ENCODE measurements at places on chromosomes 6 and 20.

DNA sequence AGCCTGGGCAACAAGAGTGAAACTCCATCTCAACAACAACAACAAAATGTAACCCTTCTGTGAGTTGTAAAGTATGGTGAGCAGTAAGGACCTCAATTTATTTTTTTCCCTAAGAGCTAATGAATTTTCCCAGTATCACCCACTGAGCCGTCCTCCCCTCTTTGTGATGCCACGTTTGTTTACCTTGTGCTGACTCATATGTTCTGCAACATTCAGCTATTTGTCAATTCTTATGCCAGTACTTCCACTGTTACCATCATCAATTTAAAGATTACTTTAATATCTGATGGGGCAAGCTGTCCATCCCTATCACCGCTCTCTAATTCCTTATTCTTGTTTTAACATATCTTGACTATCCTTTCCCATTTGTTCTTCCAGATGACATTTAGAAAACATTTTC, 37.5 kb downstream of the MAK start:
- DNase-seq = no peak

DNA sequence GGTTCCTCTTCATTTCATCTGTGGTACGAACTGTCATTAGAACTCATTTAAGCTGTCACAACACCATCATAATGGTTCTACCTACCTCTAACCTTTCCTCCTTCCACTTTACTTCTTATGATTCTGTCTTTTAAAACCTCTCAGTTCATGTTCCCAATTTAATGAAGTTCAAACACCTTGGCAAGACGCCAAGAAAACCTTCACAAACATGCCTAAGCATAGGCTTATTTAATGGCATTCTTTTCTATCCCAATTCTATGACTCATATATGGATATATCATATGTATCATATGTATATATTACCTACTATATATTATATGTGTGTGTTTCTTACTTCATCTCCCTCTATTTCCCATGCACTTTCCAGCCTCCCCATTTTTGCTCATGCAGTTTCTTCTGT, 283.4 kb upstream of the TBX18 start:
- no peak for DNase-seq

DNA sequence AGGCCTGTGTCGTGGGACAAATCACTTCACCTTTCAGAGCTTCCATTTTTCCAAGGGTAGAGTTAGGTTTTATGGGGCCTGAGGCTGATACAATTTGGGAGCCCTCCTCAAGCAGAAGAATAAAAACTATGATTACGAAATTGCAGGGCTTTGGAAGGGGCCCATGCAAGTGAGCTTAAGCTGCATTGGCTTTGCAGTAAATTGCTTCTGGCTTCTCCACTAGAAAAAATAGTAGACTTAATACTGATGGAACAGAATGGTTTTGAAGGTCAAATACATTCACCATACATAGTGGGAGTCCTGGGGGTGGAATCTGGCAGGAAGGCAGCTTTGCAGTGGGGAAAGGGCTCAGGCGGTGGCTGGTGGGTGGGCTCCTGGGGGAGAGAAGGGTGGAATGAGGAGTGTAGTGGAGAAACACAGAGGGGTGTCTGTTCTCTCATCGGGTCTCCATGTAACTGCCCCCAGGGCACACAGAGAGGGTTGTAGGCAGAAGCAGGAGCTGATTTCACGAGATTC, 55.9 kb upstream of the RNF24 start:
- DNase-seq = no peak

DNA sequence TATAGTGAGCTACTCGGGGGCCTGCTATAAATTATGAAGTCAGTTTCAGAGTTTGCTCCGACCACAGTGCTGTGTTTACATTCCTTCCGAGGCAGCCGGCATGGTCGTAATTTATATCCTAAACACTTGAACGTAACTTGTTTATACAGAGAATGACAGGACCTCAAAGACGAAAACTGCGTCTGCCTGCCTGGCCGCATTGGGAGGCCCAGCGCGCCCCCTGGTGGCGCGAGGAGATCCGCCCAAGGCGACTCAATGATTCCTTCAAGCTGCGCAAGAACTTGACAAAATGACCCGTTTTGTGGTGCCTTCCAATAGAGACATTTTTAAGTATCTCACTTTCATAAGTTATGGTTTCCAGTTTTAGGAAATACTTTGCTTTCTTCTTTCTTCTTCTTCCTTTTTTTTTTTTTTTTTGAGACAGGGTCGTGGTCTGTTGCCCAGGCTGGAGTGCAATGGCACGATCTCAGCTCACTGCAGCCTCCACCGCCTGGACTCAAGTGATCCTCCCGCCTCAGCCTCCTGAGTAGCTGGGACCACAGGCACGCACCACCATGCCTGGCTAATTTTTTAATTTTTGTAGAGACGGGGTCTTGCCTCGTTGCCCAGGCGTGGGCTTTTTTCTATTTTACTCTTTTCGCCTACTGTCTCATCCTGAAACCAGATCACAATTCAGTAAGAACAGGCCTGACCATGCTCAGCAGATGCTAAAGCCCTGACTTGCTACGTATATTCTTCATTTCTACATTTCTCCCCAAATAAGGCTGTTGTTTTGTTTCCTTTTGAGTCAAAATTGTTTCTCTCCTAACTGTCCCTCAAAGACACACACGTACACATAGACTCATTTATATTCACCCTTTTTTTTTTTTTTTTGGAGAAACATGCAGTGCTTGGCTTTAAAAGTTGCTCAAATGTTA, 7.8 kb downstream of the FOXF2 start:
- DNase-seq = peak; percentile 74

GRCh38 chr6:30814146-30815040, 69.9 kb upstream of the DDR1 start:
- DNase-seq = peak; percentile 75

DNA sequence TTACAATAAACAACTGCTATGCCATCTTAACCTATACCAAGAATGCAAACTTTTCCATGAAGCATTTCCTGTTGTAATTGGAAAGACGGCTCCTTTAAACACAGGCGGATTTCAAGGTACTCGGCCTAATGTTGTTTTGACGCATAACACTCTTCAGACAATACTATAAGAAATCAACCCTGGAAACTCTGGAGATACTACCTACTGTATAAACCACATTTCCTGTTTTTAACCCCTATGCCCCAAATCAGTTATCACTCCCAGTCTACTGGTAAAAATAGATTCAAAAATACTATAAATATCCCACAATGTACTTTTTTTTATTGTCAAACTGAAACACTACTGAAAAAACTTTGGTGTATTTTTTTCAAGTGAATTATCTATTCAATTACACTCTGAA, 118.1 kb downstream of the IRF4 start:
- DNase-seq = no peak

DNA sequence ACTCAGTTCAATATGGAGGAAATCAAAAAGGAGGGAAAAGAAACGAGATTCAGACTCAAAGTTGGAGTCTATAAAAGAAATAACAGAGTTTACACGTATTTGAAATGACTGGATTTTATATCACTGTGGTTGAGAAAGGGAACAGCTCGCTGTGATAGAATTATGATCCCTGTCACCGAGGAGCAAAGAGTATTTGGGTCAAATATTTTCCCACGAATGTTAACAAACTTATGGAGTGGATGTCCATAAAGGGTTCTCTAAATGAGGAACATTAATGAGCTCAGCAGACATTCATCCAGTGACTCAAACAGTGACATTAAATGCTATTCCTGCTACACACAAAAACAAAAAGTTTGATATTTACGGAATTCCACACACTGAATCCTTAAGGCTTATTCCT, 57.9 kb downstream of the FHL5 start:
- DNase-seq = no peak

DNA sequence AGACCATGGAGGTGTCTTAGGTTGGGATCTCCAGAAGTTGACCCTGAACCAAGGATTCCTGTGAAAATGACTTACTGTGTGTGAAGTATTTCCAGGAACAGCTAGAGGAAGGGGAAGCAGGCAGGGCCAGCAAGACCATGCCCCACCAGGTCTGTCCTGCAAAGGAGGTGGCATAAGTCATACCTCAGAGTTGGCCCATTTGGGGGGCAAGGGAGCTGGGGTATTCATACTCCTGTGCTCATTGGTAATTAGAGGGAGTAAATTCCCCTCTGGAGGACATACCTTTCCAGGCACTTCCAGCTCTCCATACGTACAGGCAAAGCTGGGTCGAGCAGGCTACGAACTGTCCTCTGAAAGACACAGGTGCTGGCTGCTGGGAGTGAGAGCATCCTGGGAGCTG, 72.4 kb downstream of the STK35 start:
- DNase-seq = no peak

DNA sequence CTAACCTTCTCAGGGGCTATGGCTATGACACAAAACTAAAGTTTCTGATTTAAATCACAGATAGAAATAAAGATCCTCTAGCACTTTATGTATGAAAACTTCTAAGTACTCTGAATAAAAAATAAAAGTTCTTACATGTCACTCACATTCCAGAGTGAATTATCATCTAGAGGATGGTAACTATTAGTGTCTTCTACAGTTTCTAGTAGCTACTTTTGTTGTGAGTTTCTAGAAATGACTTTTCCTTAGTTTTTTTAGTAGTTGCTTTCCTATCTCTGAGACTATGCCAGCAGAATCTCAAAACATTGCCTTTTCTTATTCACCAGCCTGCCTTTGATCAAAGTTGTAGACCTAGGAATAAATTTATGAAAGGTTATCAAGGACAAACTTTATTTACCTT, 10.1 kb downstream of the ZNF318 start:
- no peak for DNase-seq

Measured in activated naive CD4-positive, alpha-beta T cell treated with Interleukin-2 at 50 U/mL for 16 hours (primary cell).